ENCODE measurements at places on chromosomes 11 and 22.

DNA sequence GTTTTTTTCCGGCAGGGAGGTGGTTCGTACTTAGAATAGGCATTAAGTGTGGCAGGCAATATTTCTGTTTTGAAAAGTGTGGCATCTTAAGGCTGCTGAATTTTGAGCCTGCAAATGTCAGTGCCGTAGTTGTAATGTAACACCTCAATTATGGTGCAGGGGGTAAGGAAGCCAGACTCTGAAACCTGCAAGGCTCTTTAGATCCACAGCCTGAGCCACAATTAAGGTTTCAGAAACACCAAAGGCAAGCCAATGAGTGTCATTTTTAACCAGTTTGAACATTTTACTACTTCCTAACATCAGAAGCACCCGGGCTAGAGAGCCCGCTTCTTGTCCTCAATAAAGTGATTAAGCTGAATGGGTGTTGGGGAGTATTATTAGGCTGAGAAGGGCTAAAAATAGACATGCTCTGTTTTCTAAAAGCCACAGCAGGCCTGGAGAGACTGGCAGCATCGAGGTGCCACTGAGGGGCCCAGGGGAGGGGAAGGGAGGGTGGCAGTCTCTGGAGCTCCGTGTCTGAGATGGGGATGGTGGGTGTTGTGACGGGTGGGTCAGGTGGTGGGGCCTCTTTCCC, 113.4 kb downstream of the ZBTB16 start:
- no peak for DNase-seq

GRCh38 chr11:65159012-65159411, 11.0 kb upstream of the SPDYC start:
- DNase-seq: no peak

DNA sequence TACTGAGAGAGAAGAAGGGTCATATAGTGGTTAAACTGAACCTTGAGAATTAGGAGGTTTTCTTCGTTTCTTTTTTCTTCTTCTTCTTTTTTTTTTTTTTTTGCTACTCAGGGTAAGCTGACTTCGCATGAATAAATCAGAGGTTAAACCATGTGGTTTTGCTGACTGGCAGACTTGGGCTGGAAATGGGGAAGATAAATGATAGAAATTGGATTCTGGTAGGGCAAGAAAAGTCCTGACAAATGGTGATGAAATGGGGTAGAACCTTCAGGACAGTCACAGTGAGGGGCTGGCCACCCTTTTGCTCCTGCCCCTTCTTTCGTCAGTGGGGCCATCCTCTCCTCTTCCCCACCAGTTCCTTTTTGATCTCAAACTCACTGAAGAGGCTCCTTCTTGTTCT, 1.6 kb upstream of the SWAP70 start:
- DNase-seq: no peak

GRCh38 chr11:36510594-36510942, 496 bp upstream of the TRAF6 start:
- no peak for DNase-seq

Measured in activated CD4-positive, CD25-positive, alpha-beta regulatory T cell treated with anti-CD3 and anti-CD28 coated beads, Interleukin-2, amount 50 U/mL, for 16 hours (primary cell).